SJSA1 (cell line): ENCODE measurements at places on chromosomes 11 and 22. TPM values are rescaled to one million over a fixed set of nuclear protein-coding genes. Genes with fewer than 3 reads are reported as not detected.

DNA sequence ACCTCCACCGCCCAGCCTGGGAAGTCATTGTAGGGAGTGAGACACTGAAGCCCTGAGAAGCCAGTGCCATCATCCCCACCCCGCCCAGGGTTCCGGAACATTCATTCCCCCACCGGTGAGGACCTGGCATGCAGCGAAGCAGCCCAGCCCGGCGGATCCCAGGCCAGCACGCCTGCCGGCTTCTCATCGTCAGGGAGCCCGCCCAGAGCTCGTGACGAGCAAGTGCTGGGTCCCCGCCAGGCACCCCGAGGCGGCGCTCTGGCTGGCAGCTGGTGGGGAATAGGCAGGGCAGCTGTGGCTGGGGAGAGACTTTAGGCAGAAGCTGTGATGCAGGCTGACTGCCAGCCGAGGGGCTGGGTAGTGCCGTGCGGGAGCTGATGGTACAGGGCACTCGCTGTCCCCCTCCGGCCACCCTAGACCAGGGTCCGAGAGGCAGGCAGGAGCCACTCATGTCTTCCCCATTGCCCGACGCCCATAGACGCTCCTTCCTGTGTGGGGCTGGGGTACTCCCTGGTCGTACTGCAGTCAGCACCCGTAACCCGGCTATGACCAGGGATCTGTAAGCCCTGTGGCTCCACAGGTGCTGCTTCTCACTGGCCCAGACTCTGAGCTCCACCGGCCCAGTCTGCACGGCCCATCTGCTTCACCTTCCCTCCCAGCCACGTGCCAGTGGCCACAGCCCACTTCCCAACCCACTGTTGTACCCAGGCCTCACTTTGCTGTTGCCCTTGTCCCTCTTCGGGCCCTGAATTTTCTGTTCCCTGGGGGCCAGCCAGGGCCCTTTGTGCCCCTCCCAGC, 24.5 kb upstream of the CABP7 start:
- no peak overlapping the region for H3K4me3 ChIP-seq
- no peaks in the 10 kb centered on the region for H3K4me1 ChIP-seq
- DNase-seq: no peak
- H3K27ac ChIP-seq: no peak overlapping the region
- peaks cover 65% of the 10 kb centered on the region for H3K36me3 ChIP-seq

BLID gene
- total RNA-seq: 0.42 TPM in 1 of 2 replicates, not detected in the other

DNA sequence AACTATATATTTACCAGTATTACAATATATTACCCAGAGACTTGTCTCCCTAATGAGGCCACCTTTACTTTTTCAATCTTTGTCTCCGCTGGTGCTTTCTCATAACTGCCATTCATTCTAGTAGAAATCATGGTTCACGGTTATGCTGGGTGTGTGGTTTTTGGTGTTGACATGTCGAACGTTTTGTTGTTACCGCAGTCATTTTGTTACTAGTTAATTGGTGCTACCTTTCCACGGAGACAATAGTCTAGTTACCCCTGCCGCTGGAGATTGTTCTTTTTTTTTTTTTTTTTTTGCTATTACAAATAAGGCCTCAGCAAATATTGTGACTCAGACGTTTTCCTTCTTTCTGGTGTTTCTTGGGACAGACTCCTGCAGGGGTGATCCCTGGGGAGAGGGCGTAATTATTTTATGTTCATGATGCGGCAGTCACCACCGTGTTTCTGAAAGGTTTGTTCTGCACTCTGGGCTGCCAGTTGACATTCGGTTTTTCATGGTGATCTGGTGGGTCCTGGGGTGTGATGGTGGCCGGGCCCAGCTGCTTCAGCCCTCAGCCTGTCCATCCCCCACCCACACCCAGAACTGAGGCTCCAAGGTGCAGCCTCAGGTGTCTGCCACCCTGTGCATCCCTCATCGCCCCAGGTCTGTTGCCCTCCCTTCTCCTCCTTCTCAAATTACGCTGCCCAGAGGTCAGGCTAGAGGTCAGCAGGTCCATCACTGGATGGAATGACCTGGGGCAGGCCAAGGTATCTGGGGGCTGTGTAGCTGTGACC, 28.6 kb downstream of the LRP5 start:
- peaks cover 30% of the 10 kb centered on the region for H3K4me1 ChIP-seq
- peak; percentile 40 for DNase-seq
- H3K27me3 ChIP-seq: no peaks in the 10 kb centered on the region
- no peak overlapping the region for H3K4me3 ChIP-seq

- DNase-seq: no peak
- no peak overlapping the region for H3K4me3 ChIP-seq
- H3K4me1 ChIP-seq: no peaks in the 10 kb centered on the region
Measured at GRCh38 chr11:70740488-70740851, 342.1 kb downstream of the CTTN start.

CRYBB2 gene
- 0.21 TPM in 1 of 2 replicates, not detected in the other for total RNA-seq

DNA sequence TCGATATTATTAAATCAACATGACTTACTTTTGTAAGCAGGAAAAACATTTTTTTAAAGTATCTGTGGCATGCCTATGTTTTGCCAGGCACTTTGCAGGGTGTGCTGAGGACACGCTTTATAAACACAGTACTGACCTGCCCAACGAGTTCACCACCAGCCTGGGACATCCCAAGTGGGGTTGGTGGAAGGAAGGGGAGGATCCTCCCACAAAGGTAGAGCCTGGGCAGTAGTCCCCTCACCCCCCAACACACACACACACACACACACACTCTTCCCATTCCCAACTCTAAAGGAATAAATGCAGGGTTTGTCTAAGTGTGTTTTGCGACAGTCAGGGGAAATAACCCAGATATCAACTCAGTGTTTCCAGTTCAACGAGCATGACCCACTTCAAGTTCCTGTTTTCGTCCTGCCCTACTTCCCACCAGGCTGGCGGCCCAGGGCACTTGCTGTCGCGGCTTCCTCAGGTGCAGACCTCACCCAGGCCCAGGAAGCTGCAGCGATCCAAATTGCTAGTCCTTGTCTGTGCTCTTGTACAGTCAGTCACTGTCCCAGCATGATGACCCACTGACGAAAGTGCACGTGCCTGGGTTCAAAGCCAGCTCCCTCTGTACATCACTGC, 3.1 kb downstream of the CERK start:
- H3K4me1 ChIP-seq: peaks cover 32% of the 10 kb centered on the region
- no peak for DNase-seq
- no peak overlapping the region for H3K4me3 ChIP-seq
- H3K27me3 ChIP-seq: no peaks in the 10 kb centered on the region
- peaks cover 32% of the 10 kb centered on the region for H3K36me3 ChIP-seq
